ENCODE measurements at places on chromosomes 11 and 22.

DNA sequence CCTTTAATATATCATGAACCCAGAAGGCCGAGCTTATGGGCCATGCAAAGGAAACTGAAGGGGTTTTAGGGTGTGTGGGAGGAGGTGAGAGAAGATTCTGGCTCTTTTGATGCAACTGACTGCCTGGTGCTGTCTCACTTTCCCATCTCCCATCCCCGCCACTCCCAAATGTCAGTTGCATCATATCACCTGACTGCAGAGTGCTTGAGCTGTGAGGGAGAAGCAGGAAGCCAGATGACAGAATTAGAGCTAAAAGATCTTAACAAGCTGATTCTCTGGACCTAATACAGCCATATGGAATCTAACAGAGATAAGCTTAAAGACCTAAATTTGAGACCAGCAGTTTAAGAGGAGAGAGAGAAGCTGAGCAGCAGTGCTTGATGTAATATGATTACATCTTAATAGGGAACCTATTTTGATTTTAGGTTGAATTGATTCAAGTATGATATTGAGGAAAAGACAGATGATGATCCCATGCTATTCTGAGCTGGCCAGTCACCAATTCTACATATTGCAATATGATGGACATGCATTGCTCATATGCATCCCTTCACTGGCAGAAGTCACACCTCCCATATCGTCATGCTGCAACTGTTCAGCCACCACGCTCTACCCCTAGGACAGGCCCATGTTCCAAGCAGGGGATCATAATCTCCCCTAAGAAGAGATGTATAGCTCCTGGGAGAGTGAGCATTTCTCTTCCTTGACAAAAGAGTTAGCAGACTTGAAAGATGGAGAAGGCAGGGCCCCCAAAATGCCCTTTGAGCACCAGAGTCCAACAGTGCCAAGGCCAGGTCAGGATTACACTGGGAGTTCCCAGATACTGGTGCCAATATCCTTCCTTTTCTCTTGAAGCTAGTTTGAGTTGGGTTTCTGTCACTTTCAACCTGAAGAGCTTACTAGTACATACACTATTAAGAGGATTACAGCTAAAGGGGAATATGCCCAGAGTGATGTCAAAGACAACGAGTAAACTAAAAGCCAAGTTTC lies 44.9 kb downstream of the PLEKHA7 start:
- DNase-seq: no peak

DNA sequence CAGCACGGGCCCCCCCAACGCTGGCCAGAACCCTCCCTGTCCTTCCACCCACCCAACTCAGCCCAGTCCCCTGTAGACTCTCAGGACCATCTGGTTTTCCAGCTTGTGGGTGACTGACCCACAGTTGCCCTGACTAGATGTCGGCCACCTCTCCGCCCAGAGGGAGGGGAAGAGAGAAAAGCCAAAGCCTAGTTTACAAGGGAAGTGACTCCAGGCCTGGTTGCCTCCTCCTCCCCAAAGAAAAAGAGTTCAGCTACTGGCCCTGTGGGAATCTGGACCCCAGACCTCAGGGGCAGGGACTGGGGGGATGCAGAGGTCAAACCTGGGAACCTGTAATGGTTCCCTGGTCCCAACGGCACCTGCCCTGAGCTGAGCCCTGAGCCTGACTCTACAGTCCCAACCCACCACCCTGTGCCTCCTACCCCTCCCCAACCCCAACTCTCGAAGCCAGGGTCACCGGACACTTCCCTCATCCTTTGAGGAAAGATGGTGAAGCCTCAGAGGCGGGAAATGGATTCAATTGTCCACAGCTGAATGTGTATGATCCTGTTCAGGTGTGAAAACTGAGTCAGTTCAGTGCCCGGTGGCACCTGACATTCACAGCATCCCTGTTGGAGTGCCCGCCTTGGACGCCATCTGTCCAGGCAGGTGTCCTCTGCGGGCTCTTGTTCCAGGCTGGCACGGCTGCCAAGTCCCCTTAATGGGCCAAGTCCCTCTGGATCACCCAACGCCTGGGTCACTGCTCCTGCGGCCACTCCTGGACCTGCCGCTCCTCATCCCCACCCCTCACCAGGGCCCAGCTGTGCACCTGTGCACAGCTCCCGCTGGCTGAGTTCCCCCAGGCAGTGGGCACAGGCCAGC lies 21.0 kb upstream of the WNT7B start:
- no peak for DNase-seq

GRCh38 chr11:3207526-3208189 lies 11.0 kb downstream of the MRGPRG start:
- DNase-seq: no peak

DNA sequence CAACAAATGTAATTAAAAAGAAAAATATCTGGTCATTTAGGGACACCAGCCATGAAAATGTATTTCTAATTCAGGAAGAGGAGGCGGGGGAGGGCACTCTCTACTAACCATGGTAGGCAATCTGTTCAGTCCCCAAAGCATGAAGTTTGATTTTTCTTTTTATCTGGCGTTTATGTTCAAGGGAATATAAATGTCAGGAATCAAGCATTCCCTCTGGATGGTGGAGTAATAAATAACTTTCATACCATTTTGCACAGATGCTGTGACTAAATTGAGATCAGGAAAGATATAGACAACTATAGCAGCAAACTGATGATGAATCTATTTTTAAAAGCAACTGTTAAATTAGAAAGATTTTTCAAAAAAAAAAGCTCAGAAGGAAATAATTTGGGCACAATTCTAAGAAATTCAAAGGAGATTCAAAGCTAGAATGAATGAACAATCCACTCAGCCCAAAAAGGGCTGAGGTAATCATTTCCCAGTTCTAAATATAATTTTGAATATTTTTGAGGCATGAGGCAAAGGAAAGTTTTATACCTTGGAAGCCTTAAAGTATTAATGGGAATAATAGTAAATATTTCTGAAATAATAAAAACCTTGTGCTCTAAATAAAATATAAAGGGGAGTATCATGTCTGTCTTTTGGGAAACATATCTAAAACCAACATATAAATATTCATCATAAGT lies 146.4 kb upstream of the POU2AF2 start:
- DNase-seq: no peak

DNA sequence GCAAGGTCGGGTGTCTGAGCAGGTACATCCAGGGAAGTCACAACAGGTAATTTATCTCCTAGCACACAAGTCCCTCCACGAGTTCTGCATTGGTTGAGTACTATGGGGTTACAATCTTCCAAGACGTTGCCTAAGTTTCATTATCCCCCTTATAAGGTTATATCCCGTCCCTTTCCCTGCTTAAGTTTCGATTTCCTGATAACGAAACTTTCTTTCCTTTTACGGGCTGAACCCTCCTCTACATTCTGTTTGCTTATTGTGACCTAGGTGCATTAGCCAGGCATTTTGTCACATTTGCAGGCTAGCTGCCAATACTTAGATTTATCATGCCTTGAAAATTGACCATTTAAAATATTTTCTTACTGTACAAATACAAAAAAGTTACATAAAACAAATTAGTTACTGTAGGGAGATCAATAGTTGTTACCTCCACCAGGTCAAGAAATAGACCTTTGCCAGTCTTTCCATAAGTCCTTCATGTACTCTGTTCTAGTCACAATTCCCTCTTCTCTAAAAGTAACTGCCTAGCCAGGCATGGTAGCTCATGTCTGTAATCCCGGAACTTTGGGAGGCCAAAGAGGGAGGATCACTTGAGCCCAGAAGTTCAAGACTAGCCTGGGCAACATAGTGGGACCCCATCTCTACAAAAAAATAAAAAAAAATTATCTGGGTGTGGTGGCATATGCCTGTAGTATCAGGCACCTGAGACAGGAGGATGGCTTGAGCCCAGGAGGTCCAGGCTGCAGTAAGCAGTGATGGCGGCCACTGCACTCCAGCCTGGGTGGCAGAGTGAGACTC lies 14.3 kb upstream of the PITPNB start:
- DNase-seq: no peak
